ENCODE measurements at places on chromosomes 3 and 15. TPM values are rescaled to one million over a fixed set of nuclear protein-coding genes. Genes with fewer than 3 reads are reported as not detected.

The ETFA gene
- 69.8 TPM for polyA plus RNA-seq

The MRPS11 gene
- 61.9 TPM for polyA plus RNA-seq

The NR2E3 gene
- 0.22 TPM for polyA plus RNA-seq

The MYRIP gene
- polyA plus RNA-seq, result 1.3 TPM

The CIB1 gene
- 138 TPM for polyA plus RNA-seq

The DCBLD2 gene
- polyA plus RNA-seq, result 31.6 TPM

The PARP3 gene
- polyA plus RNA-seq, result 36.1 TPM

The PRR20G gene
- polyA plus RNA-seq, result not detected

The DAZL gene
- 0.07 TPM for polyA plus RNA-seq

The PPP1R14D gene
- not detected for polyA plus RNA-seq

The PRICKLE2 gene
- 2.2 TPM for polyA plus RNA-seq

The DPPA4 gene
- not detected for polyA plus RNA-seq

The XCR1 gene
- polyA plus RNA-seq, result not detected

The CEP19 gene
- polyA plus RNA-seq, result 4.2 TPM

The UBXN7 gene
- 3.5 TPM for polyA plus RNA-seq

The GOLGA8N gene
- 15.0 TPM for polyA plus RNA-seq

The SLC22A14 gene
- 0.10 TPM for polyA plus RNA-seq

The PLA2G4E gene
- not detected for polyA plus RNA-seq

The CCR2 gene
- polyA plus RNA-seq, result 0.57 TPM

The SPATA12 gene
- 0.48 TPM for polyA plus RNA-seq

The ADCY5 gene
- 5.4 TPM for polyA plus RNA-seq

The STAB1 gene
- 33.9 TPM for polyA plus RNA-seq

The TICRR gene
- polyA plus RNA-seq, result 0.16 TPM

The MDFIC2 gene
- not detected for polyA plus RNA-seq

The SAMD7 gene
- polyA plus RNA-seq, result not detected

The NTRK3 gene
- polyA plus RNA-seq, result 5.0 TPM

The SUCLG2 gene
- 115 TPM for polyA plus RNA-seq

The XYLB gene
- polyA plus RNA-seq, result 1.5 TPM

The NR2F2 gene
- 67.9 TPM for polyA plus RNA-seq

The TMCO5A gene
- polyA plus RNA-seq, result not detected

The GBE1 gene
- 30.9 TPM for polyA plus RNA-seq

The TM6SF1 gene
- 2.2 TPM for polyA plus RNA-seq

The TERC gene
- not detected for polyA plus RNA-seq

The SLC24A5 gene
- not detected for polyA plus RNA-seq

The CSTA gene
- 13.0 TPM for polyA plus RNA-seq

The WNT5A gene
- 0.64 TPM for polyA plus RNA-seq

The MYH15 gene
- polyA plus RNA-seq, result 0.49 TPM

The RPL22L1 gene
- 143 TPM for polyA plus RNA-seq

The GOLGA8S gene
- 0.05 TPM for polyA plus RNA-seq

The FBXW12 gene
- 0.07 TPM for polyA plus RNA-seq

The LSAMP gene
- 5.8 TPM for polyA plus RNA-seq

The NPRL2 gene
- polyA plus RNA-seq, result 45.3 TPM

The GATA2 gene
- 11.2 TPM for polyA plus RNA-seq

The GABRA5 gene
- polyA plus RNA-seq, result not detected

The TPRG1 gene
- polyA plus RNA-seq, result 5.1 TPM

The ONECUT1 gene
- polyA plus RNA-seq, result not detected

The AMIGO3 gene
- polyA plus RNA-seq, result 3.0 TPM

The CPOX gene
- polyA plus RNA-seq, result 15.6 TPM

The CCDC33 gene
- polyA plus RNA-seq, result 0.30 TPM

The CHRFAM7A gene
- 1.3 TPM for polyA plus RNA-seq

The LRRK1 gene
- 2.3 TPM for polyA plus RNA-seq

All from adrenal gland (tissue), 19 donors.